Stimulated activated CD4-positive, alpha-beta T cell treated with anti-CD3 and anti-CD28 coated beads, Interleukin-2, amount 100 ng/mL, for 24 hours (primary cell): ENCODE measurements at places on chromosomes 6 and 20.

DNA sequence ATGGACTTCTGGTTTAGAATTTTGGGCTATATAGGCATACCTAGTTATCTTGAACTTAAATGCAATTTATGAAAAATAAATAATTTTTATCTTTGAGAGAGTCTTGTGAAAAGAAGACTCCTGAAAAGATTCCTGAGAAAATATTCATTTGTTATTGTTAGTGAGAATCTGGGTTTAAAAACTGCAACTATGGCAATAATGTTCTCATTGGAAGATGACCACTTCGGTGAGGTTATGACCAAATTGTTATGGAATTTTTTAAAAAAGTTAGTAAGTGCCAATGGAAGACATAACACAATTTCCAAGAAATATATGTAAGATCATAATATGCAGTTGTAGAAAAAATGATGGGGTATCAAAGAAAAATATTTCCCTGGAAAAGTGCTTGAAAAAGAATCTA, 46.3 kb downstream of the GRIK2 start:
- no peak for DNase-seq

- DNase-seq, result no peak
Measured at GRCh38 chr6:114138577-114139248, 167.8 kb upstream of the HDAC2 start.

- no peak for DNase-seq
Measured at GRCh38 chr20:50582092-50582491, 71.9 kb downstream of the PTPN1 start.

DNA sequence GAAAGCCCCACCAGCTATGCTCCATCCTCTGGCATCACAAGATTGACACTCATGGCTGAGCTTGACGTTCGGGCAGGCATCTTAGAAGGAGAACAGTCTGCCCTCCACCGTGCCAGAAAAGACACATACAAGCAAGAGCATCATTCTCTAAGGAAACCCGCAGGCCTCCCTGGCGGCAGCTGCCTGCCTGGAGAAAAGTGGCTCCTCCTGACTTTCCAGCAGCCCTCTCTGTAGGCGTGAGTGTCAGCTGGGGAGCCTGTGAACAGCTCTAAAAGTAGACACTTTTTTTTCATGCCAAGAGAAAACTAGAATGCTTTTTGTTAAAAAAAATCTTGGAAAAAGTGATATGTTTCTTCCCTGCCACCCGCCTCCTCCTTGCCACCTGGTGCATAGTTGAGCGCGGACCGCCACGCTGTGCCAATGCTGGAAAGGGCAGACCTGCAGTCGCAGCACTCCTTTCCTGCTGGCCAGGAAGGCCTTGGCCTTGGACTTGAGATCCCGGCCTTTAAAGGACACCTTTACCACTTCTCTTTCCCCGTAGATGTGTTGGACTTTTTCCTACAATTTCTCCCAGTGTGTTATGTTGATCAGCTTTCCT, 29.7 kb upstream of the INSM1 start:
- DNase-seq, result no peak

- no peak for DNase-seq
Measured at GRCh38 chr6:41696788-41697187, 38.6 kb downstream of the TFEB start.

DNA sequence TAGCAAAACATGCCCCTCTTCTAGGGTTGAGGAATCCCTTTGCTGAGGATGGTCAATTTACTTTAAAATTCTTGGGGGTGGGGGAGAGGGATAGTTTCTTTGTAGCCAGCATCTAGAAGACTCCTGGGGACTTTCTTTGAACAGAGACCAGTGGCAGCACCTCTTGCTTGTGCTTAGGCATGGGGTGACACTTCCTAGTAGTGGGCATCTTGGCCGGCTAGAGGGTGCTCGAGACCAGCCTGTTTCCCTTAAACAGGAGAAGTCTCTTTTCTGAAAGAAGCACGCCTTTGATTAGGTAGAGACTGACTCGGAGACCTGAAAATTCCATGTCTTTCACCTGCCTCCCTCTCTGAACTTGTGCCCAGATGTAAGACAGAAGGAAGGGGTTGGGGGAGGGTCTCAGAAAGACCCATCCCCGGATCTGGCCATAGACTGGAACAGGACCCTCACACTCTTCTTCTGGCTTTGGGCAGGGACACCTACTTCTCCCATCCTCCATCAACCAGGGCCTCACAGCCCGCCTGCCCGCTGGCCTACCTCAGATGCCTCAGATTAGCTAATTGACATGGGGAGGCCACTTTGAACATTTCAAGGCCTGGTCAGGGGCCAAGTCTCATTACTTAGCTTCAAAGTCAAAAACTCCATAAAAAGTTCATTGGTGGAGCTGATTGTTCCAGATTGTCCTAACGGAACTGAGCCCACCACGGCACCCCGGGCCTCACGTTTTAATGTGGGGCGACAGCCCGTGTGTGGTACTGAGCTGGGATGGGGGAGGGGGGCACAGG, 172.2 kb downstream of the CDC5L start:
- DNase-seq, result no peak

DNA sequence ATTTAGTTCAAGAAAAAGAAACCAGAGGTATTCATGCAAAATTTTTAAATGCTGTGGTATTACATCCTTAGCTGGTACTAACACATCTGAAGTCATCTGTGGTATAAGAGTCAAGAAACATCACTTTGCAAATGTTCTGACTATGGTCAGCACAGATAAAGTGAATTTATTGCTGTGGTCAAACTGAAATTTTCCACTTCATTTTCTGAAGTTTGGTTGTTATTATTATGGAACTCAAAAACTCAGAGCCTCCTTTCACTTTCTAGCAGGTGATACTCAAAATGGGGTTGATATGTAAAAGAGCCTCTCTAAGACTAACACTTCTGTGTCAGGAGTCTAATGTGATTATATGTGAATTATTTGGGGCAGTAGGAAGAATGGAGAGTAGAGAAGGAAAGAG, 257.8 kb downstream of the RNGTT start:
- DNase-seq, result no peak

DNA sequence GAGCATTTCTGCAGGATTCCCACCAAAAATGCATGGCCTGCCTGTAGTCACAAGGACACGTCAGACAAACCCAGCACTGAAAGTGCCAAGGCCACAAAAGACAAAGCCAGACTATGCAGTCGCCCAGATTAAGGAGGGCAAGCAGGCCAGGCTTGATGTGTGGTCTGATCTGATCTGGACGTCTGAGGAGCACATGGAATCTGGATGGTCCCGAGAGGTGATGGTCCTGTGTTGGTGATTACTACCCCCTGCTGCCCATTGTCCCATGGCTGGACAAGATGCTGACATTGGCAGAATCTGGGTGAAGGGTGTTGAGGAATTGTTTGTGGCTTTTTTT, 17.1 kb downstream of the NPEPL1 start:
- DNase-seq, result no peak

DNA sequence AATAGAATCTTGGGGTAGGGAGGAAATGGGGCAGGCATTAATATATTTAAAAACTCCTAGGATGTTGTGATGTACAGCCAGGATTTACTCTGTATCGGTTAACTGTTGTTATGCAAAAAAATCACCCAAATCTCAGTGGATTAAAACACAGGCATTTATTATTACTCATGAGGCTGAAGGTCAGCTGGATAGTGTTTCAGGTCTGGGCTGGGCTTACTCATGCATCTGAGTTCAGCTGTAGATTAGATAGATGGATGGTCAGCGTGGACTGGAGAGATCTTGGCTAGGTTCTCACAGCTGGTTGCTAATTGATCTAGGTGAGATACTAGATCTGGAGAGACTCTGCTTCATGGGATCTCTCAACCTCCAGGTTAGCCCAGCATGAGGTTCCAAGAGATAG, 131.4 kb downstream of the BTBD3 start:
- DNase-seq, result no peak

DNA sequence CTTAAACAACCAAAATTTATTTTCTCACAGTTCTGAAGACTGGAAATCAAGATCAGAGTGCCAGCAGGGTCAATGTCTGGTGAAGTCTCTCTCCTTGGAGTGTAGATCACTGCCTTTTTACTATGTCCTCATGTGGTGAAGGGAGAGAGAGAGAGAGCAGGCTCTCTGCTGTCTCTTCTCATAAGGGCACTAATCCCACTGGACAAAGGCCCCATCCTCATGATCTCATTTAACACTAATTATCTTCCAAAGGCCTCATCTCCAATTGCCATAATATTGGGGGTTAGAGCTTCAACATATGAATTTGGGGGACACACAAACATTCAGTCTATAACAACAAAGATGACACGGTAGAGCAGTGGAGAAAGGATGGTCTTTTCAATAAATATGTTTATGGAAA, 27.4 kb downstream of the SOBP start:
- no peak for DNase-seq

- DNase-seq, result no peak
Measured at GRCh38 chr6:75113446-75113845, 92.4 kb downstream of the COL12A1 start.

- DNase-seq, result no peak
Measured at GRCh38 chr6:163607792-163608191, 193.3 kb downstream of the QKI start.

GRCh38 chr6:38215651-38216311, 396.3 kb downstream of the ZFAND3 start:
- no peak for DNase-seq

GRCh38 chr6:26155061-26155930, 68.1 kb downstream of the HFE start:
- peak; percentile 45 for DNase-seq

GRCh38 chr6:5099537-5099936, 14.4 kb downstream of the PPP1R3G start:
- DNase-seq, result no peak

DNA sequence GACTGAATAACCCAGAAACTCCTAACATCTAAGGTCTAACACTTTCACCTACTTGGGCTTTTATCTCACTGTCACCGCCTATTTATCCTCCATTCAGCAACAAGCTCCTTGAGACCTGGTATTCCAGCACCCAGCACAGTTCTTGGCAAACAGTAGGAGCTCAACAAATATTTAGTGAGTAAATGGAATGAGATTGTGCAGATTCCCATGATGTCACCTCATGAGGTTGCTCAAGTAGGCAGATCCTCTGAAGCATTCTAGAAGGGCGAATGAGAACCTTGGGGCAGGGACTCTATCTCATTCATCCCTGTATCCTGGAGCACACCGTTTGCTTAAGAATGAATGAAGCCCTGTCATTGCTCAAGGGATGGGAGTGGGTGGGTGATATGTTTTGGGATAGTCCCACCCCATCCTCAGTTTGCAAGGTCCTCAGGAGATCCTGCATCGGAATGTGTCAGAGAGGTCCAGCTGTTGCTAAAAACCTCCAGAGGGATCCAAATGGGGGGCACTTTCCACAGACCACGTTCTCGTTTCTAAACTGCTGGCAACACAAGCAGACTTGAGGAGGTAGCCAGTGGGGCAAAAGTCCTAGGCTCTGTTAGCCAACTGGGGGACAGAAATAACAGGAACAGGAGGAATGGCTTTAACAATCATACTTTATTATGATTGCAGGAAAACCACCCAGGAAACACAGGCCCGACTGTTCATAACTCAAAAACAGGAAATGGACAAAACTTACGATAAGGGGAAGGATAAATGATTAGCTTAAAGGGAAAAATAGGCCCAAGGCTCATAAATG, 42.0 kb downstream of the EDN1 start:
- DNase-seq, result no peak

GRCh38 chr20:25078662-25079061, 3.3 kb downstream of the VSX1 start:
- DNase-seq, result no peak

GRCh38 chr20:17928211-17928611, 40.4 kb downstream of the SNX5 start:
- DNase-seq, result no peak

- DNase-seq, result peak; percentile 35
Measured at GRCh38 chr6:111759331-111759835, 113.9 kb downstream of the FYN start.

DNA sequence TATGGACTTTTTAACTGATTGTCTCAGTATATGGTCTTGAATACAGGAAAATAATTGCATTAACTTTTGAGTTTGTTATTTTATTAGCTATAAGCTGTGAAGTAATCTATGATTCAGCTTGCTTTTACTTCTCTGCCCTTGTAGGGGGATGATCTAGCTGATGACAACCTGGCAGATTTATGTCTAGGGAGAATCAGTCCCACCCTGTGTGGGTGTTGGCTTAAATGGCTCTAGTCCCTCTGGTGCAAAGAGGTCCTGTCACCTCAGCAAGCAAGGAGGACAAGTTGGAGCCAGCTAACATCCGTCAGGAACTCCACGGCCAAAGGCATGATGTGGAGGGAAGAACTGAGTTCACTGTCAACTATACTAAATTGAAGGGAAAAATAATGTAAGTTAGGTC, 495.3 kb downstream of the BMP2 start:
- DNase-seq, result no peak

- no peak for DNase-seq
Measured at GRCh38 chr6:3336066-3336786, 77.5 kb downstream of the PSMG4 start.

DNA sequence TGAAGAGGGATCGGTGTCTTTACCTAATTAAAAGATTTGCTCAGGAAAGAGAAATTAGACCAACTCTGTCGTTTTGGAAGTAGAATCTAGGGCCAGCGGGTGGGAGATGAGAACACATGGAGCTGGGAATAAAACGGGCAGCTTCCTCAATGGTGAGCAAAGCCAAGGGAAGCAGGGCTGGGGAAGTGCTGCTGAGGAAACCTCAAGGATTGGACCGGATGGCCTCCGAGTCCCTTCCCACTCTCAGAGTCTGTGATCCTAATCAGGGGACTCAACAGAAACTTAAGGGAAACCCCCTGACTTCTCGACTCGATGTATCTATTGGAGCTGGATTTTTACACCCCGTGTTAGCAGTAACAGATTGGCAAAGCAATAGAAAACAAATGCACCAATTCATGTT, 10.8 kb downstream of the GCNT2 start:
- DNase-seq, result no peak

DNA sequence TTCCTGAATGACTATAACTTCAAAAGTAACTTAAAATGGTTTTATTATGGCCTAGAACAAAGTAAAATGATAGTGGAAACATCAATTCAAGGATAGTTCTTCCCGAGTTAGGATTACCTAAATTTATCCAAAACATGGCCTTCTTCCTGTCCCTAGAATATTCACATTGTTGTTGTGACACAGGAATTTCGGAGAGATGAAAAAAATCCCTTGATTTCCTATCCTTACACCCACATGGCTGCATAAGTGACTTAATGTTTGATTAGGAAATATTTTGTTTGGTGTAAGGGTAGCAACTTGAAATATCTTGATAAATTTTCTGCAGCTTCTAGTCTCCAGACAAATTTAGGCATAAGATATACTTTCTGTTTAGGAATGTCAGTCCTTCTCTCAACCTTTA, 27.8 kb downstream of the ZNF451 start:
- no peak for DNase-seq

DNA sequence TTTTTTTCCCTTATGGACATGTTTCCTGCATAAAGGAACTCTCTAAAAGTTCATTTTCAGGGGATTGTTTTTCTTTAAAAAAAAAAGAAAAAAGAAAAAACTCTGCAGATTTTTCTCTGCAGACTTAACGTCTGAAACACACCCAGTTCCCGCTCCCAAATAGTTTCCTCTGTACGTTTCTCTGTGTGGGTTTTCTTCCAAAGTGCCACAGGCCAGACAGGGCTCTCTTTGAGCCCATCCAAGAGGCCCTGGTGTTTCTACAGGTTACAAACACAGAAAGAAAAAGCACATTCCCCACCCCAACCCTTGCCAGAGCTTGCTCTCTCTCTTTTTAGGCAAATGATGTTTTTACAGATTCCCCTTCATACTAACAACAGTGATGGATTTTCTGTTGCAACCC, 258.6 kb downstream of the FNDC1 start:
- no peak for DNase-seq

- DNase-seq, result no peak
Measured at GRCh38 chr6:27565839-27566779, 93.2 kb upstream of the ZNF184 start.

- DNase-seq, result no peak
Measured at GRCh38 chr6:13417431-13417830, 70.0 kb downstream of the GFOD1 start.
